OCI-M1 (cell line): ENCODE measurements at places on chromosomes 7 and 10.

DNA sequence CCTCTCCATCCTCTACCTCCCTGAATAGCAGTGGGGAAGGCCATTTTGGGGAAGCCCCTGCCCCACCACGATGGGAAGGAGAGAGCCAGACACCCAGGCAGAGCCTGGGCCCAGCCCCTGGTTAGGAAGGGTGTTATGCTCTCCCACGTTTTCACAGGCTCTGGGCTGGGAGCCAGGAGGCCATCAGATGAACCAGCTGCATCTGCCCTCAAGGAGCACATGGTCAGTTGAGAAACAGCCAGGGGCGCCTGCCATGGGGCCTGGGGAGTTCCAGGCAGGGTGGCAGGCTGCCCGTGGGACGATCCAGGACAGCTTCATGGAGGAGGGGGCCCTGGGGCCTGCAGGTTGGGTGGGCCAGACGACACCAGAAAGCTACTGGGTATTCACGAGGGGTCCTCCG is 47.5 kb downstream of the CAMK2B start:
- no peak for DNase-seq

- no peak for DNase-seq
Observed at GRCh38 chr10:133475821-133476640, 22.3 kb downstream of the SCART1 start.

DNA sequence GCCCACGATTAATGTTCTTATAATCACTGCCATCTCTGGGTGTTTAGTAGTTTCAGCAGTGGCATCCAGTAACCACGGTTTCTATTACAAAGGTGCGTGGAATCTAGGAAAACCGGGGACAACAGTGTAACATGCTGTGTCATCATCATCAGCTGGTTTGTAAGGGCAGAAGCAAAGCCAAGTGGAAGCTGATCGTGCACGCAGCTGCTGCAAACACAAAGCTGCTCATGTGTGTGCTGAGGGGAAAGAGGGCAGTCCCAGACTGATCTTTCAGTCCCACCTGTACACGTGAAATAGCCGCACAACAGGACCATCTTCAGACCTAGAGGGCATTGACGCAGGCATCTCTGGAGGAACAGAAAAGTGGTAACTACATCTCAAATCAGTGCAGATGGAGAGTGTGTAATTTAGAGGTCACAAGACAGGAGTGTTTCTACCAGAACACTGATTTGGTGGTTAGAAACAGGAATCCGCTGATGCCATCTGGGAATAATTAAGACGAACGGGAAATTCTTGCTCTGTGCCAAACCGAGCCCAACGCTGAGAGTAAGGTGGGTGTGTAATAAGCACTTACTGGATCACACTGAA is 13.4 kb downstream of the ANKRD16 start:
- DNase-seq, result no peak

- peak; percentile 27 for DNase-seq
Observed at GRCh38 chr7:23938937-23939552, 229.0 kb downstream of the STK31 start.

DNA sequence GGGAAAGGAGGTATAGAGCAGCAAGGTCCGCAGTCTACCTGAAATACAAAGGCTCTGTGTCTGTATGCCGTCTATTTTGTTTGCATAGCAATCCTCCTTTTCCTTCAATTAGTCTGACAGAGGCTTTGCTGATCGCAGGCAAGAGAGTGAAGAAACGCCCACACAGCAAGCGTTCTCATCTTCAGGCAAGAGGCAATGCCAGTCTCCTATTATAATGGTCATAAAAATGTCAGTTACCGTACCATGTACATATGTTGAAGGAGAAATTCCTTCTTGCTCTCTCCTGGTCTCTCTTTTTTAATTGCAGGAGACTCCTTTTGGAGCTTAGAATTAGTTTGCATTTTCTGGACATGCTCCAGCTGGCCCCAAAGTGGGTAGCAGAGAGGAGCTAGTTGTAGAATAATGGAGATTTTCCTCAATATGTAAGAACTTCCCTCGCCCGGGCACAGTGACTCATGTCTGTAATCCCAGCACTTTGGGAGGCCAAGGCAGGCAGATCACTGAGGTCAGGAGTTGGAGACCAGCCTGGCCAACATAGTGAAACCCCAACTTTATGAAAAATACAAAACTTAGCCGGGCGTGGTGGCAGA is 139.5 kb downstream of the PFKFB3 start:
- DNase-seq, result no peak

- DNase-seq, result peak; percentile 80
Observed at GRCh38 chr7:127396184-127396583, 3.7 kb upstream of the ZNF800 start.

DNA sequence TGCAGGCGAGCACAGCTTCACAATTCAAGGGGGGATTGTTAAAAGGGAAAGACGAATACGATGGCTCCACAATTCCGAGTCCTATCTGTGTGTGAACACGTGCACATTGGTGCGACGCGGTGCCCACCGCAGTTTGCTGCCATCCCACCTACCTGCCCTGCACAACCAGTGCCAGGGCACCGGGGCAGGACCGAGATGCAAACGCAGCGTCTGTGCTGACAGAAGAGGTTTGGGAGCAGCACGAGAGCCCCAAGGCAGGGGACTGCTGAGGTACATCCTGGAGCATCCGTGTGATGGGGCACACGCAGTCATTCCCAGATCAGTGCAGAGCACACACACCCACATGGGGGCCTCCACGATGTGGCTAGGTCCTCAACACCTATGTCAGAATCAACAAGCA is 221.3 kb downstream of the DNAJB6 start:
- DNase-seq, result no peak

DNA sequence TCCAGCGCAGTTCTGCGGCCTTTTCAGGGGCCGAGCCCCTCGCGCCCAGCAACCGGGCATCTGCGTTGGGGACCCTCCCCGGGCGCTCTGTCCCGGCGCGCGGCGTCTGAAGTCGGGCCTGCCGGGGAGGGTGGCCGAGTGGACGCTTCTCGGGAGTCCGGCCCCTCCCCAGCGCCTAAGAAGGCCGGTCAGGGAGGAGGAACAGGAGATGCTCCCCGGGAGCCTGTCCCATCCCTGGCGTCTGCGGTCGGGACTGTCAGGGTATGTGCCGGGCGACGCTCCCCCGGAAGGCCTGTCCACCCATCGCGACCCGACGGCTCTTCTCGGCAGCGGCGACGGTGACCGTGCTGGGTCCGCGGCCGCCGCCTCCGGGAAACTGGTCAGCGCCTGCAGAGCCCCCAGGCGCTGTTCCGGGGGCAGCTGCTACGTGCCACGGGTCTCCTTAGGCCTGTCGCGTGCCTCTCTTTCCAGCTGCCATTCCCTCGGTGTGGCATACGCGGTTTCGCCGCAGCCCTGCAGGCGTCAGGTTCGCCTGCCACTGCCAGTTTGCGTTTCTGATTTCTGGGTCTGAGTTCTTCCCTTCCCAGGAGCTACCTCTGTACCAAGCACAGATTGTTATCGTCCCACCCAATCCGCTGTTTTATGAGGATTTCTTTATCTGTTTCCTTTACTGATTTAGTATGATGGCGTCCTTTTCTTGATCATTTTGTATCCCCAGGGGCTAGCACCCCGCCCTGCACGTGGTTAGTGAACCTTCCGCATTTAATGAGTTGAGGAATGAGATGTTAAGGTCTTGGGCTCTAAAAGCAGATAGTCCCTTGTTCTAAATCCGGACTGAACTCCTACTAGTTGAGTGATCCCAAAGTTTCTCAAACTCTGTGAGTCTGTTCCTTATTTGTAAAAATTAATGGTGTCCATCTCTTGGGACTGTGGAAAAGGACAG is 782 bp downstream of the IFIT5 start:
- DNase-seq, result peak; percentile 81

- no peak for DNase-seq
Observed at GRCh38 chr7:114922652-114923402, 933 bp downstream of the MDFIC start.

- DNase-seq, result no peak
Observed at GRCh38 chr7:140544388-140544826, 65.1 kb upstream of the MKRN1 start.

DNA sequence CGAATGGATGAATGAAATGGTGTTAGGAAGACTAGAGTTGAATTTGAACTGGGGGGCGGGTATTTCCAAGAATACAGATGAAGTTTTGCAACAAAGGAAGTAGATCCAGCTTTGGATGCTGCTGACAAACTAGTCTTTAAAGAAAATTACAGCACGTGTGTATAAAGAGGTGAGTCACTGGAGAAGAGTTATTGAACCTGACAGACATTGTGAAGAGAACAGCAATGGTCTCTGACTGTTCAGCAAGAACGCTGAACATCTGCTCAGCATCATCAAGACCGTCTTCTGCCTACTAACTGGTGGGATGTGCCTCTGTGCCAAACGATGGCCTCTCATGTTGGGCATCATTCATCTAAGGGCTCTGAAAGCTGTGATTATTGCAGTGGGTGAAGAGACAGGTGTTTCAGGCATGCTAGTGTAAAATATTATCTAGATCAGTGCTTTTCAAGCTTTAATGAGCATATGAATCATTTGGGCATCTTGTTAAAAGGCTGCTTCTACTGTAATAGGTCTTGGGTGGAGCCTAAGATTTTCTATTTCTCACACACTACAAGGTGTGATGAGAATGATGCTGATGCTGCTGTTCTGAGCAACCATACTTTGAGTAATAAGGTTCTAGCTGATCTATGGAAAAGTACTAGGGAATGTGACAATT is 291.3 kb downstream of the PTEN start:
- no peak for DNase-seq

- DNase-seq, result peak; percentile 9
Observed at GRCh38 chr10:61404751-61405150, 48.4 kb downstream of the TMEM26 start.

- peak; percentile 68 for DNase-seq
Observed at GRCh38 chr10:22673785-22674572, 40.4 kb downstream of the PIP4K2A start.

DNA sequence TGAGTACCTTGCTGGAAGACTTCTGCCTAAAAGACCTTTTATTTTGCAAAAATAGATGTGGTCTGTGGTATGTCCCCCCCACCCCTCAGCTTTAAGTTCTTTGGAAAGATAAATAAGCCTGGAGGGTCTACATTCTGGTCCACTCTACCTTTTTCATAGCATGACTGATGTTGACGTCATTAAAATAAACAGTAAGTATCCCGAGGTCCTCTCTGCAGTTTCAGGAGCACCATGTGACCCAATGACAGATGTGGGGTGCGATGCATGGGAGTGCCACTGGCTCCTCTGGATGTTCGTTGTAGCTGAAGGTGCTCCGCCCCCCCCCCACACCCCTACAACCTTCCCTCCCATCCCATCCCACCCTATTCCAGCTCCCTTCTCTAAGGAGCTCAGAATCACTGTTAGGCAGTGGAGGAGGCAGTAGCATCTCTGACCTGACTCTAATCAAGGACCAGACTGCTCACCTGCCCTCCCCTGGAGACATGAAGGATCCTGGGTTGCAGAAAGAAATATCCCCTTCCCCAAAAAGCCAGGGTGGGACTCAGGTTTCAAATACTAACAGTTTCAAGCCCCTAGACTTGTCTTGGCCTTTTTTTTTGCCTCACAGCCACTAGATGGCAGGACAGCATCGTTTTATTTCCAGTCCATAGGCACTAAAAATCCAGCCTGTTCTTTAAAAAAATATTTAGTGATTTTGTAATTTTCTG is 25.1 kb downstream of the CASP7 start:
- DNase-seq, result peak; percentile 65

DNA sequence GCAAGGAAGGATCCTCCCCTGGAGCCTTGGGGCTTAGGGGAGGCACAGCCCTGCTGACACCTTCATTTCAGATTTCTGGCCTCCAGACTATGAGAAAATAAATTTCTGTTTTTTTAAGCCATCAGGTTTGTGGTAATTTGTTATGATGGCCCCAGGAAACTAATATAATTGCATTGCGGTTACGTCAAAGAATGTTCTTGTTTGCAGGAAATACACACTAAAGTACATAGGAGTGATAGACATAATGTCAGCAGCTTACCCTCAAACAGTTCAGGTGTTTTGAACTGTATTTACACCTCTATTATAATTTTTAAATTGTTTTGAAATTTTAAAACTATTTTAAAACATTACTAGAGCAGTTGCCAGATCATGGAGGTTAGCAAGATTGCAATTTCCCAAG is 12.6 kb upstream of the FHIP2A start:
- DNase-seq, result no peak

DNA sequence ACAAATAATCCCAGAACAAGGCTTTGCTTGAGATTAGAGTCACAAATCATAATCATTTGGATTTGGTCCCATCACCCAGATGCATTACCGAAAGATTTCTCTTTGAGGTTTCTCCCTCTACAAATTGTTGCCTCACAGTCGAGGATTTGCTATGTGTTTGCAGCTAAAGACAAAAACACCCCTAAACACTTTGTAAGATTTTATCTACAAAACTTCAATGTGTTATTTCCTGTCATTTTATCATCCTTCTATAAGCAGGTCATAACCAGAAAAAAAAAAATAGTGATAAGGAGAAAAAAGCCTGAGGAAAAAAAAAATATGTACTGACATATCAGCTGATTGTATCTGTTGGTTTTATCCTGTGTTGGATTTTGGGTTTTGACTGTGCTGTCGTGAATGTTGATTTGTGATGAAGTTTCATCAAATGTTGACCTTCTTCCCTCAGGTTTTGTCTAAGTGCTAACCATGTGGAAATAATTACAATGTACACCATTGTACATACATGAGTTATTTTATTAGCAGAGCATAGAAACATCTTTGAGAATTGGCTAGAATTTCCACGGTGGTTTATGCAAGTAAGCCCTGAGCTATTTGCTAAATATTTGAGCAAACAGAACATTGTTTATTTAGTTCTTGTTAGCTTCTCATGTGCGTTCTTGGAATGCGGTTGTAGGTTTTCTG is 274.4 kb downstream of the NEBL start:
- no peak for DNase-seq

- DNase-seq, result no peak
Observed at GRCh38 chr7:113285411-113285810, 167.1 kb upstream of the SMIM30 start.

DNA sequence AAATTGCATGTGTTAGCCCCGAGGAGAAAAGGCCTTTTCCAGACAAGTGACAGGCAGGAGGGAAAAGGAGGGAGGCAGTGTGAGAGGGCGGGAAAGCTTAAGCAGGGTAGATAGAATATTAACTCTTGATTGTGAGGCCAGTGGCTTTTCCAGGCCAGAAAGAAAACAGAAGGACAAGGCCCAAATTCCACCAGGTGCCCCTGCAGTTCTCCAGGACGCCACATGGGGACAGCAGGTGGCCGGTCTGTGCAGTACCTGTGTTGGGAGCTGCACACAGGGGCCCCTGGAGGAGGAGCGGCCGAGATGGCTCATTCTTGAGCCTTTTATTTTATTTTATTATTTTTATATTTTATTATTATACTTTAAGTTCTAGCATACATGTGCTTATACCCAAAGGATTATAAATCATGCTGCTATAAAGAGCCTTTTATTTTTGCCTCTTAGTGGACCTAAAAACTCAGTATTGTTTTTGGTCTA is 141.3 kb upstream of the KLF14 start:
- DNase-seq, result peak; percentile 3
